LNCaP clone FGC (cell line): ENCODE measurements at places on chromosomes 4 and X.
A peak's percentile ranks its signal among the peaks of the same experiment; 100 is the strongest.

- no peak for DNase-seq
Observed at GRCh38 chr4:145776208-145776607, 96.3 kb downstream of the C4orf51 start.

DNA sequence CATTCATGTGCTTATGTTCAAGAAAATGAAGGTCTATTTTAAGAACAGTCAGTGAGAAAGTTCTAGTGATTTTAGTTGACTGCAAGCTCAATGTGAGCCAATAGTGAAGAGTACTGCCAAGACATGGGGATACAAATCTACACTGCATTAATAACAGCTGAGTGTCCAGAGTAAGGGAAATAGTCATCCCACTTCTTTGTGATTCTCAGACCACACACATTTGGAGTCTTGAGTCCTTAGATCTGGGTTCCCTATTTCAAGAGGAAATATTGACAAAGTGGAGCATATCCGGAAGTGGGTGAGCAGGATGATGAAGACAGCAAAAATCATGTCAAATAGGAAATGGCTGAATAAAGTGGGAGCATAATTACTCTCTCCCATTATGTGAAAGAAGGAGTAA, 171.1 kb downstream of the LARP7 start:
- no peak for DNase-seq

DNA sequence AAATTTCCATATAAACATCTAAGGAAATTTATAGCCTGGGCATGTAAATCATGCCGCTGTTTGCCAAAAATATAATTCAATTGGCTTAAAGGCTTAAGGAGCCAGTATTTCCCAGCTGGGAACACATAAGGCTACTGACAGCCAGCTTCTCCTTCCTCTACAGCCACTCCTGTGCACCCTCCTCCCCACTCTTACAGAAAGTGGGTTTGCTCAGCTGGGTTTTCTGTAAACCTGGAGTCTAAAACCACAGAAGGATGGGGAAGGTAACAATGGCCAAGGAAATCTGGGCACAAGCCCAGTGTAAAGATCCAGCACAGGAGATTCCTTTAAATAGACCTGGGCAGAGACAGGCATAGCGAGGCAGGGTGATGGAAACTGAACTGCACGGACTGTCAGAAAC, 18.5 kb downstream of the ACSL1 start:
- peak; percentile 92 for DNase-seq

DNA sequence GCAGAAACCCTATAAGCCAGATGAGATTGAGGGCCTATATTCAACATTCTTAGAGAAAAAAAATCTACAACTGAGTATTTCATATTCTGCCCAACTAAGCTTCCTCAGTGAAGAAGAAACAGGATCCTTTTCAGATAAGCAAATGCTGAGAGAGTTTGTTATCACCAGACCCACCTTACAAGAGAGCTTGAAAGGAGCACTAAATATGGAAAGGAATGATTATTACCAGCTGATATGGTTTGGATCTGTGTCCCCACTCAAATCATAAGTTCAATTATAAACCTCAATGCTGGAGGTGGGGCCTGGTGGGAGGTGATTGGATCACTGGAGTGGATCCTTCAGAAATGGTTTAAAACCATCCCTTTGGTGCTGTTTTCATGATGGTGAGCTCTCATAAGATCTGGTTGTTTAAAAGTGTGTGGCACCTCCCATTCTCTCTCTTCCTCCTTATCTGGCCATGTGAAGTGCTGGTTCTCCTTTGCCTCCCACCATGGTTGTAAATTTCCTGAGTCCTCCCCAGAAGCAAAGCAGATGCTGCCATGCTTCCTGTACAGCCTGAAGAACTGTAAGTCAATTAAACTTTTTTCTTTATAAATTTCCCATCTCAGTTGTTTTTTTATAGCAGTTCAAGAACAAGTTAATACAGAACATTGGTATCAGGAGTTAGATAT, 144.2 kb downstream of the MSN start:
- no peak for DNase-seq

- peak; percentile 18 for DNase-seq
Observed at GRCh38 chrX:105876658-105877057, 54.3 kb downstream of the NRK start.

DNA sequence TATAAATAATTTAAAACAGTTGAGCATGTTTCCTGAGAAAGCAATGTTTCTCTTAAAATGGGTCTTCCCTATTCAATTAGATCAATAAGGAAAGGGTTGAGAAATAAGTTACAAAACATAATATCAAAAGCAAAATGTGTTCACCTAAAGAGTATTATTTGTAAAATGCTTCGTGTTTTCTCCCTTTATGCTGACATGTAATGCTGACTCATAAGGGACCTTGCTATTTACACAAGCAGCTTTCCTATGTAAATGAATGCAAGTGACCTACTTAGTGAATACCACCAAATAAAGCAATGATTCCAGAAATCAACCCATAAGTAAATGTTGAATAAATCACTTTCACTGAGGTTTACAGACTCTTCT, 91.5 kb downstream of the ELOVL6 start:
- peak; percentile 35 for DNase-seq

DNA sequence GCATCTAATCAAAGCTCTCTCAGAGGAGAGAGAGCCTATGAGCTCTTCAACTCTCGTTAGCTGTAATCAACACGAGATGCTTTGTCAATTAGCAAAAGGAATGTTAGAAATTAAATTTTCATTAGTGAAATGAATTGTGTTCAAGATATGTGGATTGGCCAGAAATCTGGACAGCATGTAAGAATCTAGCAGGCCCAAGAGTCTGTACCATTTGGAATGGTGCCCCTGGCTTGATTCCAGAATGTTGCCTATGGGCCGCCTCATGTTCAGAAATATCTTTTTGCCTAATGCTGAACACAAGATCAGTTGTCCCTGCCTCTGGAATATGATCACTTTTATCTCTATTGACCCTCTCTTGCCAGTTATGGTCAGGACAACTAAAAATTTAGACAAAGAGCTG, 88.2 kb downstream of the RBM46 start:
- no peak for DNase-seq

DNA sequence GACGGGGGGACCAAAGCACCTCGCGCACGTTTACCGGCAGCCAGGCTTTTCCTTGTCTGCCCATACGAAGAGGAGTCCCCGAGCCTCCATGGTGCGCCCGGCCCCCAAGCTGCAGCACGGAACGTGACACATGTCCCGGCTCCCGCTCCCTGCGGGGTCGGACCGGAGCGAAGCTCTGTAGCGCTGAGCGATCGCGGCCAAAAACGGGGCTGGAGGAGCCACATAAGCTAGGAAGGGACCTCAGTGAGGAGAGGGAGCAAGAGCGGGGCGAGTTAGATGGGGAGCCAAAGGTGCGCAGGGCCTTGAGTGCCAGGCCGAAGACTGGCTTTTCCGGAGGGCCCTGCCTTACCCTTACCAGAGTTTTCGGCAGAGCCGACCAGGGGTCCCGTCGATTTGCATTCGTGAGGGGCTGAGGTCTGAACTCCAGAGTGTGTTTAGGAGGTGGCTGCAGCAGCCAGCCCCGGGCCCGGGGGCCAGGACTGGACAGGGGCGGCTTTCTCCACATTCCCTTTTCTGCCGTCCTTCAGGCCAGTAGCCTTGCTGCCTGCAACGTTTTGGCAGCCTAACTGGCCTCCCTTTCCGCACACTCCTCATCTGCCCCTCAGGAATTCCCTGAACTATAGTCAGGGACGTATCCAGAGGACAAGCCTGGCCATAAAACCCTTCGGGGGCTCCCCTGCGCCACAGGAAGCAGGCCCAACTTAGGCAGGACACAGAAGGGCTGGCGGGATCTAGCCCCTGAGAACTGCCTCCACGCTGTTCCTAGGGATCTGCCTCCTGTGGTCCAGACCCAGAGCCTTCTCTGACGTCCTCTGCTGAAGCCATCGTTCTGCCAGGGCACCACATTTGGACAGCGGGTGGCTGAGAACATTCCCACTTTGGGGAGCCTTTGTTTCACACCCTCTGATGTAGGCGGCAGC, 689 bp downstream of the SSR4 start:
- DNase-seq: no peak
